ENCODE measurements at places on chromosomes 2 and 18.

GRCh38 chr2:198371921-198372543 lies 567.6 kb downstream of the PLCL1 start:
- DNase-seq, result no peak

DNA sequence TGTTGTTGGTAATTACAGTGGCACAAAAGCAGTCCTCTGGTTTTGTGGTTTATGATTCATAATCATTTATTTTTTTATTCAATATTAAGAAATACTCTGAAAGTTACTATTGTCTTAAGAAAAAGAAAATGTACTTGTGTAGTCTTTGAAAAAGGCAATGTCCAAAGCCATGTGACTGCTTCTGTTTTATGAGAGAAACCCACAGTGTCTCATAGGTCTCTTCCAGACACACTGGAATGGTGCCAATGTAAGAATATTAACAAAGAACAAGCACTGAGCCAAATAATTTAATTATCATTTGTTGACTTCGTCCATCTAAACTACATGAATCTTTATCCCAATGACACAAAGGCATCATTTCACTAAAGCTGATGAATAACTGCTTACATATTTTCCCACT lies 62.5 kb downstream of the RPRM start:
- DNase-seq, result no peak

DNA sequence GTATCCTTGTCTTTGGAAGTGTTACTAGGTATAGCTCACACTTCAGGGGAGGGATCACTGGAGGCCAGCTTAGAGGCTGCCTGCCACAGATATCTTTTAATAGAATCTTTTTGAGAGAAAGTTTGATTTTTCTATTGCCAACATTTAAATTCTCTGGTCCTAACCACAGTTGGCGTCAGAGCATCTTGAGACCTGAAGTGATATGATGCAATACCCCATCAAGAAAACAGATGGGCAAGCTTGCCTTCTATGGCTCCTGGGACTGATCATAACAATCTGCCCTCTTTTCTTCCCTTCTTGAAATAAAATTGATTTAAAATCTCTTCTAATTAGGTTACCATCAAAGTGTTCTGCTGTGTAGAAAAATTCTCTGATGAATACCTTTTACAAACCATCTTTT lies 105.5 kb upstream of the ACKR3 start:
- DNase-seq, result no peak

- no peak for DNase-seq
Measured at GRCh38 chr2:84703831-84704230, 177.1 kb downstream of the TRABD2A start.

DNA sequence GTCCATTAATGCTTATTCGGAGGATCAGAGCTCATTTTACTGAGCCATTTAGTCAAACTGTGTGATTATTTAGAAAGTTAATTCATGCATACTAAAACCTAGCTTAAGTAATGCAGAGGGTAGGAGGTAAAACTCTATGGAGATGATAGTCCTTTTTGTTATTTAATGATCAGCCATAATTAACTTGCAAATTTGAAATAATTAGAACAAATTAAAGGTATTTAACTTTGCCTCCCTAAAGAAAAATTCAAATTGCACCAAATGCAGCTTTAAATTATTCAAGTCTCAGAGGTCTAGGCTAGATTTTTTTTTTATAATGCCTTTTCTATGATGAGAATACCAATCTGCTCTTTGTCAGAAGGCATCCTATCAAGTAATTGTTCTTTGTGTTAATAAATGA lies 310.9 kb downstream of the KIAA1328 start:
- no peak for DNase-seq

DNA sequence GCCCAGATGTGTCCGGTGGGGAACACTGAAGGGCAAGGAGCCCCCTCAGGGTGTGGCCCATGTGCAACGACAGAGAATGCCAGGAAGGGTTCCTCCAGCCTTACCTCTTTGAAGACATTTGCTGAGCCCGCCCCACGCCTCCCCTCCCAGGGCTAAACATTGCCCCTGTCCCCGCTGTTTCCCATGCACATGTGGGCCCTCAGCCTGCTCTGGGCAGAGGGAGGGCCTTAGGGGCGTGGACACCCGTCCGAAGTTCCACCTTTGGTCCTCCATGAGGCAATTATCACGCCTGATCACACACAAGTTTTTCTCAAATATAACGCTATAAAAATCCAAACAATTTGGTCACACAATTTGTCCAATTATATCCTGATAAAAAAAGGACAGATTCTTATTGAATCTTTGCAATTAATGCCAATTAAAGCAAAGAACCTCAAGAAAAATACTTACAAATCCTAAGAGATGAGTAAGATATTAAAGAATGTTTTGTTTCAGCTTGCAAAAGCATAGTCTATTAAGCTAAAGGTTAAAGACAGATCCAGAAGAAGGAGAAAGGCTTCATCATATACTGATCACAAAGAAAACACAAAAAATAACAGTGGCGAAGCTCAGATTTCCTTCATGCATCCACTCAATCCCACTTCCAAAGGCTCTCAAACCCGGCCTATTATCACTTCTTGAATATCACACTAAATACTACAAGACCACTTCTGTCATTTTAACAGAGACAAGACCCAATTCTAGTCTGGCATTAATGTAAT lies 55.2 kb upstream of the LDLRAD4 start:
- DNase-seq, result no peak

Measured in dorsolateral prefrontal cortex (tissue), 122 donors.